Sigmoid colon (tissue), 7 donors: ENCODE measurements at places on chromosomes 7 and 10. TPM values are rescaled to one million over a fixed set of nuclear protein-coding genes. Genes with fewer than 3 reads are reported as not detected.

ASB13 gene
- total RNA-seq, result 13.2 TPM

- no peak overlapping the region for H3K4me3 ChIP-seq
- no peaks in the 10 kb centered on the region for H3K4me1 ChIP-seq
- no peak for DNase-seq
- no peaks in the 10 kb centered on the region for H3K27me3 ChIP-seq
Observed at GRCh38 chr10:1400101-1401070, 336.9 kb downstream of the ADARB2 start.

ANKRD16 gene
- total RNA-seq, result 8.6 TPM

HMX2 gene
- not detected for total RNA-seq

TMEM140 gene
- 19.8 TPM for total RNA-seq
